ENCODE measurements at places on chromosomes 3 and 15.

- no peak for DNase-seq
Observed at GRCh38 chr3:148873977-148874376, 8.9 kb downstream of the CPA3 start.

- no peak for DNase-seq
Observed at GRCh38 chr3:52108302-52109232, 45.7 kb downstream of the POC1A start.

DNA sequence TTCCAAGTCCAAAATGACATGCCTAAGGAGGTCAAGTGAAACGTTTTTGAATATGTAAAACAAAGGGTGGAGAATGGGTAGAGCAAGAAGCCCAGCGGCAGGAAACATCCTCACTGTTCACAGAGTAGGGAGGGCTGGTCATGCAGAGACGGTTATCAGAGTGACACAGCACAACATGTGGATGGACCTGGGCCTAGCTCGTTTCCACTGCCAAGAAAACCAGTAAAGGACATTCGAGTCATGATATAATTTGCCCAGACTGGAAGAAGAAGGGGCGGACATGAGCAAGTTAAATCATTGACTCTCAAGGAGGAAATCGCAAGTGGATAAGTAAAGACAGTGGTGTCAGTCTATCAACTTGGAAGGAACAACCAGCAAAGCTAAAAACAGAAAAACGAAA lies 89.3 kb downstream of the LRIG1 start:
- no peak for DNase-seq

GRCh38 chr3:65342084-65342683 lies 654.4 kb upstream of the ADAMTS9 start:
- no peak for DNase-seq

GRCh38 chr15:59349680-59350420 lies 22.8 kb downstream of the MYO1E start:
- no peak for DNase-seq

DNA sequence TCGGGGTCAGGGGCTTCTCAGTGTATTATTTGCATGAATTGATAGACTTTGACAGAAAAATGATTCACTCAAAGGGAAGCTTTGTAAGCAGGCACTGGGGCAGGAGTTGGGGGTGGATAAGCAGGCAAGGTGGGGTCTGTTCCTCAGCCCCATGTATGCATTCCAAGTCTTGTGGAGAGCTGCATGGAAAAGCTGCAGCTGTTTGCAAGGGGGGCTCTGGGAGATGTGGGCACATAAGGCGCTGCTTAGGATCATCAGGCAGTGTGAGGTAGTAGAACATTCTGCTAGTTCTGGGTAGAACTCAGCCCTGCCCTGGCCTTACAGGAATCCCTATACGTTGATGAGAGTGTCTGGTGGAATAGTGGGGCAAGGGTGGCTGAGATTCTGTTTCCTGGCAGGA lies 154.2 kb upstream of the LRIG1 start:
- DNase-seq, result no peak

- no peak for DNase-seq
Observed at GRCh38 chr15:91227117-91227516, 127.1 kb downstream of the SV2B start.

- DNase-seq, result no peak
Observed at GRCh38 chr3:106126067-106126845, 257.4 kb upstream of the CBLB start.

DNA sequence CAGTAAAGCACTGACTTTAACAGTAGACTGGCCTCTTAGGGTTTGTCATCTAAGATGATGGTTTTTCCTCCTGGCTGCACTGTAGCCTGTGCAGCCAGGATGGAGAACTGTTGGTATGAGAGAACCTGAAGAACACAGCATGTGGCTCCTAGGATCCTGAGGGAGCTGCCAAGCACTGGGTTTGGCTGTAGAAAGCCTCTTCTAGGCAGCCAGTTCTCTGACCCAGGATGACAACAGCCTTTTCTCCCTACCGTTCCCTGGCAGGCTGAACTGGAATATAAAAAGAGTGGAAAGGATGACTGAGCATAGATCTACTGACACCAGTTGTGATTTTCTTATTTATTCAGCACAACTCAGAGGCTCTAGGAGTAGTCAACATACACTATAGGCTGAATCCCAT lies 34.3 kb upstream of the MANF start:
- no peak for DNase-seq

DNA sequence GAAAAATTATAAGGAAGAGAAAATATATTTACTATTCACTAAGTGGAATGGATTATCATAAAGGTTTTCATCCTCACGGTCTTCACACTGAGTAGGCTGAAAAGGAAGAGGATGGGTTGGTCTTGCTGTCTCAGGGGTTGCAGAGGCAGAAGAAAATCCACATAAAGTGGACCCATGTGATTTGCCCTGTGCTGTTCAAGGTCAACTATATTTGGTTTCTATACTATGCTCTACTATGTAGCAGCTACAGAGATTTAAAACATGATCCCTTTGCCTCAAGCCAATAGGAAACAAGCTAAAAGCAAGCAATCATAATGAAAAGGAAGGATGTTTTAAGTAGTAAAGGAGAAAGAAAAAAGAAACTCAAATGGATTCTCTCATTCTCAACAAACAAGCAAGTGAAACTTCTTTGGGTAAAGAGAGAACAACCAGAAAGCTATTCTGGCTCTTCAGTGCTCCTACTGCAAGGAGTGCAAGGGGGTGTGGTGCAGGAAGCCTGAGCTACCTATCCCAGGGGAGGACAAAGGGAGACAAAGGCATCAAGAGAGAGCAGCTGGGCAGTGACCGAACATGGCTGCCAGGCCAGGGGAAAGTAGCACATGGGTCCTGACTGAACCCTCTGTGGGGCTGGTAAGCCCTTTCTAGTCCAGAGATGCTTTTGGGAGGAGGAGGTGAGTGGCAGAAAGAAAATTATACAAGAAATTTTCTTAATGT lies 35.9 kb downstream of the SFMBT1 start:
- no peak for DNase-seq

DNA sequence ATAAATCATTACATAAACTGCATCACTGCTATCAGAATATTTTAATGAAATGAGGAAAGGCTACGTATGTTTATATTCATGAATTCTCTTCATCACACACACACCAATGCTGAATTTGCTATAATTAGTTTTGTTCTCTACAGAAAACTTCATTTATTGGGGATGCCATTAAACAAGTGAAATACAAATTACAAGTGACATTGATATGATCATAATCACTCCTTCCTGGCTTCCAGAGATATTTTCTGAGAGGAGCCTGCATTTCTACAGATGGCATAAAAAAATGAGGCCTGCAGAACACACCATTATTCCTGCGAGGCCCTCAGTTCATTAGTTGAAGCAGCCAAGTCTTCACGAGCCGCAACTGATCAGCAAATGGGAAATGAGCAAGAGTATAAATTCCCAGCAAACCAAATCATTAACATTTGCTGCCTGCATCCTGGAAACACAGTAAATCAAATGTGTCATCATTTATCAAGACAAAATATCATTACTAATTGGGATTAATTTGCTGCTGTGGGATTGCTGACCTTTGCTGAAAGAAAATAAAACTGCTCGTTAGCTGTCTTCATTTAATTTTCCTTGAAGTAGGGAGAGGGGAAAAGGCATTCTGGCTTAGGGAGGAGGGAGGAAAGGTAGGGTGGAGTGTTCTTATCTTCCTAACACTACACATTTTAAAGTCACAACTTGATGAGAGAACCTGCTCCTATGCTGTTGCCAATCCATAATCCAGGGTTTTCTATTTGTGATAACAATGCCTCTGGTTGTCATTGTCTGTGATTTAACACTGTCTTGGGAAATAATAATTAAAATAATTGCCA lies 921.9 kb downstream of the SQOR start:
- no peak for DNase-seq

- no peak for DNase-seq
Observed at GRCh38 chr3:107679921-107680320, 157.2 kb downstream of the BBX start.

DNA sequence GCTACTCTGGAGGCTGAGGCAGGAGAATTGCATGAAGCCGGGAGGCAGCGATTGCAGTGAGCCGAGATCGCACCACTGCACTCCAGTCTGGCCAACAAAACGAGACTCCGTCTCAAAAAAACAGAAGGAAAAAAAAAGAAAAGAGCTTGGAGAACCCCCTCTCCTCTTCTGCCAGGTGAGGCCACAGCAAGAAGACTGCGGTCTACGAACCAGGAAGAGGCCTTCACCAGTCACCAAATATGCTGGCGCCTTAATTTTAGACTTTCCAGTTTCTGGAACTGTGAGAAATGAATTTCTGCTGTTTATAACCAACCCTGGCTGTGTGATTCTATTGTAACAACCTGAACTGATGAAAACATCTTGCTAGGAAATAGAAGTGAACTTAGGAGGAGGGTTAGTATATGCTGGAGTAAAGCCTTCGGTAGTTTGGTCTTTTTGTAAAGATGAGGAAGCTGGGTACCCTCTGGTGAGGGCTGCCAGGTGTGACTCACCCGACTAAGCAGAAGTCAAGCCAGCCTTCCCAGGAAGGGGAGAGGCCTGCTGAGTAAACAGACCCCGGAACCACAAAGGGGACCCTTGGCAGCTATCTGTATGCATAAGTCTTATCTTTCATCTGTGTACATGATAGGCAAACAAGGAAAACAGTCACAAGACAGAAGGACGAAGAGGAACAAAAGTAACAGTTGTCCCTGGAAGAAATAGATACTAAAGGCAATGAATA lies 78.7 kb downstream of the KLF13 start:
- no peak for DNase-seq

DNA sequence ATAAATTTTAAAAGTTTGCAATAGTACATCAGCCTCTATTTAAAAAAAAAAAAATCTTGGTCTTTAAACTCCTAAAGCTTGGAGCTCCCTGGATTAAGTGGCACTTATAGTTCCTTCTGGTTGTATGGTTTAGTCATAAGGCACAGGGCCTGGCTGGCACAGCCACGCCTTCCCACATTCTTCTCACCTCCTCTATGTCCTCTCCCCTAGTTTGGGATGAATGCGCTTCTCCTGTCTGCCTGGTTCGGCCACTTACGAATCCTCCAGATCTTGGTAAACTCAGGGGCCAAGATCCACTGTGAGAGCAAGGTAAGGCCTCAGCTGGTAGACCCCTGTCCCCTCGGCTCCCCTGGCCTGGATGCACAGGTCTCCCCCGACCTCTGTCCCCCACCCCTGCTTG lies 10.0 kb downstream of the ANKDD1A start:
- no peak for DNase-seq

DNA sequence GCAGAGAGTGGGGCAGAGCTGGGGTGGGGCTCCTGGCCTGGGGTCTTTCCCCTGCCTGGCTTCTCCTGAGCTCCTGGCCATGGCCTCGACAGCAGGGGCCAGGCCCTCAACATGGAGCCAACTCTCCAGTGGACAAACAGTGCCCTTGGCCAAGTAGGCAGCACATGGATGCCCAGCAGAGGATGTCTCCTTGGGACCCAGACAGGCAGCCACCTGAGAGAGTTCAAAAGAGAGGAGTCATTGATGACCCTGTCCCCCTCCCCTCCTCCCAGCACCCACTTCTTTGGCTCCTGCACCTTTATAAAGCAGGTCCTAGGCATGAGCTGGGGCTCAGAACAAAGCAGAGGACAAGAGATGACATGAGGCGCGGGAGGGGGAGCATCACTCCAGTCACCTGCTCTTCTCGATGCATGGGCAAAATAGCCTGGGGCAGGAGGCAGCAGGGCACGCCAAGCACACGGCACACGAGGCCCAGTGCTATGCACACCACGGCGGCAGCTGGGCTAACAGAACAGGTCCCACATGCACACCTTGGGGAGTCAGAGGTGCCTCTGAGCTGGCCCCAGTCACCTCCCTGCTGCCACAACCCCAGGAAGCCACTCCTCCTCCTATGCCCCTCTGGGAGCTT lies 27.4 kb downstream of the SHISA5 start:
- DNase-seq, result no peak

DNA sequence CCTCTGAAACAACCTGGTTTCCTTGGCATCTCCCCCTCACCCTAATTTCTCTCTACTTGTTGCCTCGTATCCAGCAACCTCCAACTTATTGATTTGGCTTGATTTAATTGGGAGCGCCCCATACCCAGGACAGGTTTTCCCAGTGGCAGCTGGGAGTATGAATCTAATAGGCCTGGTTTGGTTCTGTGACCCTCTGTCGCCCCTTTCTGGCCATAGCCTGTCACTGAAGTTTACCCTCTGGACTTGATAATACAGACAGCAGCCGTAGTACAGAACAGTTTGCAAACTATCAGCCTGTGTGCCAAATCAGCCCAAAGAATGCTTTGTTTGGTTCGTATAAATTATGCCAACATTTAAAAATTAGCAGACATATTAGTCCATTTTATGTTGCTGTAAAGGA lies 525.1 kb upstream of the GOLIM4 start:
- no peak for DNase-seq
